GM03348 (cell line): ENCODE measurements at places on chromosomes 5 and 9.

GRCh38 chr5:127305493-127305892, 14.9 kb downstream of the MEGF10 start:
- DNase-seq = no peak

- DNase-seq = no peak
Measured at GRCh38 chr9:17837965-17838364, 259.1 kb downstream of the SH3GL2 start.

DNA sequence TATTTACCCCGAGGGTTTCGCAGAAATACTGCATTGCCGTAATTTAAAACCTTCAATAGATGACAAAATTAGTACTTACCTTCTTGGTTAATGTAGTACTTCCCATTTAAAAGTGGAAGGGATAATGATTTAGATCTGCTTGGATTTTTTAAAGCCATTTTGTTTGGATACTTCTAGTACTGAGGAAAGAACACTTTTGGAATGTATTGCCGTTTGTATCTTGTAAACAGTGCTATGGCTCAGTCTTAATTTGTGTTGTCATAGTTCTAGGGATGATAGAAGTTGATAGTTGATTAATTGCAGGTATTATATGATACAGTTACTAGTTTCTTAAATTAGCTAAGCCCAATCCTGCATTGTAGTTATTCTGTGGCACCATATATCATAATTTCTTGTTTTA, 33.1 kb downstream of the TNPO1 start:
- no peak for DNase-seq

- DNase-seq = peak; percentile 33
Measured at GRCh38 chr5:108753877-108754276, 6.2 kb downstream of the FER start.
